ENCODE measurements at places on chromosomes 3 and 15.
A peak's percentile ranks its signal among the peaks of the same experiment; 100 is the strongest.

- DNase-seq: no peak
Observed at GRCh38 chr3:113551820-113552219, 19.5 kb downstream of the SIDT1 start.

- DNase-seq: no peak
Observed at GRCh38 chr3:130677343-130677742, 69.3 kb downstream of the PIK3R4 start.

DNA sequence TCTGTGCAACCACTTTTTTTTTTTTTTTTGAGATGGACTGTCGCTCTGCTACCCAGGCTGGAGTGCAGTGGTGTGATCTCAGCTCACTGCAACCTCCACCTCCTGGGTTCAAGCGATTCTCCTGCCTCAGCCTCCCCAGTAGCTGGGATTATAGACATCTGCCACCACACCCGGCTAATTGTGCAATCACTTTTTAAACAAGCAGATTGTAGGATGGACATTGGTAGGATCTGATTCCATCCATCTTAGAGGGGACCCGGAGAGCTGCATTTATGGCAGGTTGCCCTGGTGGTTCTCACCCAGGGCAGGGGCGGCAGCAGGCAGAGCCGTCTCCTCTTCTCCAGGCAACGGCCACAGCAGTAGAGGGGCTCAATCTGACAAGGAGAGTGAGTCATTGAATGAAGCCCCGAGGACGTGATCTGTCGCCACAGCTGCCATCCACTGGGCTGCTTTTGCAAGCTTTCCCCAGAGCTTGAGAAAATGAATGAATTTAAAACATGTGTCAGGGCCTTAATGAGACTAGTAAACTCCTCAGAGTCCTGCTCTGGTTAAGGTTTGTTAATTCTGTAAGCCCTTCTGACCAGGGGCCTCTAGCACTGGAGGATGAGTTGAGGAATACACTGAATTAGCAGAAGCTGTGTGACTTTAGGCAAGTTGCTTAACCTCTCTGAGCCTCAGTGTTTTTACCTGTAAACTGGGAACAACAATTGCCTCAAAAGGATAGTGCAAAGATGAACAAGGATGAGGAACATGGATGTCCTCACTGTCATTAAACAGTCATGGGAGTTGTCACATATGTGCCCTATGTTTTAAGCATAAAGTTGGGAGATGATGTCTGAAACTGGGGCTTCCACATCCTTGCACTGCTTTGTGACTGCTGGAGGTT is 129.1 kb downstream of the ASB7 start:
- DNase-seq: no peak

- no peak for DNase-seq
Observed at GRCh38 chr3:46898321-46899150, 21.0 kb downstream of the PTH1R start.

DNA sequence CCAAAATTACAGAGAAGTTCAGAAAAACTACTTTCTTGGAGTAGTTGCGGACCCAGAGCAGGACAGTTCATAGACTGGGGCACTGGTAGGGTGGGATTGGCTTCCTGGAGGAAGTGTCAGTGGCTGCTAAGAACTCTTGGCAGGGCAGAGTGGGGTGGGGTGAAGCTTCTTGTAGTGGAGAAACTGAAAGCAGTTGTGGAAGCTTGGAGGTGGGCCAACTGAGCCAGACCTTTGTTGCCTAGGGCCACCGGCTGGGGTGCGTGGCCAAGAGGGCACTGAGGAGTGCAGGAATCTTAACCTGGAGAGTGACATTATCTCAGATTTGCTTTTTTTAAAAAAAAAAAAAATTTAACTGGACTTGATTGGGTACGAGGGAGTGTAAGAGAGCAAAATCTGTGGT is 3.1 kb downstream of the KAT2B start:
- peak; percentile 10 for DNase-seq

GRCh38 chr15:101288905-101289513 is 6.0 kb downstream of the SNRPA1 start:
- DNase-seq: no peak

DNA sequence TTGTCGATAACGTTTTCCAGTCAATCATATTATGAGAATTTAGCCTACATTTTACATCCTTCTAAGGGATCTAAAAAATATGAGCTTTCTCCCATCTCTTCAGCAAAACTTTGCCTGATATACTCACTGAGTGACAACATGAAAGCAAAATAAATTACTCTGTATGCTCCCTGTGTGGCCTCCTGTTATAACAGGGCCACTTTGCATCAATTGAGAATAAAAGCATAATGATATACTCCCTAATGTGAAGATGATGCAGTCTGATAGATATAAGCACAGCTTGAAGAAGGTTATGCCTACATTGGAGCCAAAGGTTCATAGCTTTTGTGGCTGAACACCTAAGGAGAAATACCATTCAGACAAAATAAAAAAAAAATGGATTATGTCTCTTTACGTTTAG is 561.3 kb upstream of the ZNF717 start:
- no peak for DNase-seq

GRCh38 chr3:106765342-106765741 is 611.9 kb upstream of the CCDC54 start:
- DNase-seq: no peak

- DNase-seq: no peak
Observed at GRCh38 chr3:46838301-46838700, 24.9 kb downstream of the MYL3 start.

DNA sequence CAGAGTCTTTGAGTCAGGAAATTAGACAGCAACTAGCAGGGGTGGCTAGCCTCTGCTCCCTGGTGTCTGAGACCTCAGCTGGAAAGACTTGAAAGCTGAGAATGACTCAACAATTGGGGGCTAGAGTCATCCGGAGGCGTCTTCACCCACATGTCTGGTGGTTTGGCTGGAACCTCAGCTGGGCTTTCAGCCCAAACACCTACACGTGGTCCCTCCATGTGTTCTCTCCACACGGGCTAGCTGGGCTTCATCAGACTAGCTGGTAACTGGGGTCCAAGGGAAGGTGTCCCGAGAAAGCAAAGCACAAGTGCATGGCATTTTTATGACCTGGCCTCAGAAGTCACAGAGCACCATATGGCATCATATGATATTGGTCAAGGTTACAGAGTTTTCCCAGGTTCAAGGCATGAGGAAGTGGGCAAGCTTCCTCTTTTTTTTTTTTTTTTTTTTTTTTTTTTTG is 19.9 kb upstream of the ABHD2 start:
- no peak for DNase-seq

DNA sequence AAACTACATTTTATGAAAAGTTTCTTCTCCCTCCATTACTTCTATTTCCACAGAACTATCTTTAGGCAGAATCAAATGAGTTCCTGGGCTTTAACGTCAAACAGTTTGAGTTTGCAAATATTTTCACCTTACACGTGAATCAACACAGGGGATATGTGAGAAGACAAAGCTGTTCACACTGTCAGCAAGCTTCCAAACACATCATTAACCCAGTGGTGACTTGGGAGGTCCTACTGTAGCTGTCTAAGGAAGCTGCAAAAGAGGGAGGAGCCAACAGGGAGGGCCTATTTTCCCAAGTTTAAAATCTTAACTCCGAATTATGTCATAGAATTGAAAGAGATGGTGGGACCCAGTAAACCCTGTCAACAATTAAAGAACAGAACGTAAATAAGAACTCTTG is 337.8 kb upstream of the DNAJC19 start:
- DNase-seq: no peak

GRCh38 chr3:48141604-48142137 is 46.5 kb downstream of the CDC25A start:
- DNase-seq: no peak

GRCh38 chr3:77236118-77236517 is 196.2 kb downstream of the ROBO2 start:
- DNase-seq: no peak

DNA sequence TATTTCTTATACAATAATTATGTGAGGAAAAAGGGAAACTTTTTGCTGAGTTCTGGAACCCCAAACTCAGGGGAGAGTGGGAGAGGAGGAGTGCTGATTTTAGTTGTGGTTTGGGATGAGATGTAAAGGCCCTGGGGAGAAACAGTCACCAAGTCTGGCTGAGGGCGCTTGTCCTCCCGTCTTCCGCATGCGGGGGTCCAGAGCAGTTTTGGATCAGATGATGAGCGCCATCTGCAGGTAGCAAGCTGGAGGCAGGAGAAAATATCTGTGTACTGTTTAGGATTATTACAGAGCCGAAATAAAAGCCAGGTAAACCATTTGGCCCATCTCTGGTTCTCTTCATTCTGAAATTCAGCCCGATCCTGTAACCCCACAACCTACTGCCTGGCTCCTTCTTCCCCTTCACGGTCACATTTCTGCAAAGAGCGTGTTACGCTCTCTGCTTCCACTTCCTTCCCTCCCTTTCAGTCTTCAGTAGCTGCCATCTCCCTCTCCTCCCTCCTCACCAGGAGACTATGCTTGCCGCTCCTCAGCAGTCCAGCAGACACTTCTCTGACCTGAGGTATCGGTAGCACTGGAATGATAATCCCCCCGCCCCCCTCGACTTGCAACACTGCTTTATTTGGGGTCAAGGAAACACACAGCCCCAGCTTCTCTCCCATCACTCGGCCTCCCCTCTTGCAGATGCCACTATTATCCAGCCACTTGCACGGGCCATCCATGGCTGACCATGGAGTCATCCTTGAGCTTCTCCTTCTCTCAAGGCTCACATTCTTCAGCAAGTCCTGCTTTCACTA is 1.4 kb upstream of the PARP14 start:
- DNase-seq: peak; percentile 43

DNA sequence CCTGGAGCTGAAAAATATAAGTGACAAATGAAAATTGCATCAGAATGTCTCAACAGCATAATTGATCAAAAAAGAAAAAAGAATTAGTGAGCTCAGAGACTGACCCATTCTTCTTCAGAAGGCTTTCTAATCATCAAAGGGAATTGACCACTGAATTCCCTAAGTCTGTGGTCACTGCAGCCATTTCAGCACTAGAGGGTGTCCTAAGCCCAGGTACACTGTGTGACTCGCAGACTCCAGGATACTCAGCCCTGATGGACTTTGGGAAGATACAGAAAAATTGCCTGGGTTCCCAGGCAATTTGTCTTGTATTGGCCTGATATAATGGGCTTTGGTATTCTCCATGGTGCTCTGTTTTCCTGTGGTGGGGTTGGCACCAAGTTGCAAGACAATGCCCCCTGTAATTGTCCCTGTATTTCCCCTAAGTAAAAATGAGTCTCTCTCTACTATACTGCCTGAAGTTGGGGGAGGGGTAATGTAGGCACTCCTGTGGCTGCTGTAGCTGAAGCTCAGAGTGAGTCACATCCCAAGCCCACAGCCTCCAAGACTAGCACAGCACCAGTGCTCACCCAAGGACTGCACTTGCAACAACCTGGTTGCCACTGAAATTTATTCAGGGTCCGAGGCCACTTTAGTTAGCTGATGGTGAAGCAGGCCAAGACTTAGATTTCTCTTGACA is 256.0 kb upstream of the STAC start:
- DNase-seq: no peak

- DNase-seq: no peak
Observed at GRCh38 chr15:63893866-63894661, 60.3 kb upstream of the HERC1 start.

DNA sequence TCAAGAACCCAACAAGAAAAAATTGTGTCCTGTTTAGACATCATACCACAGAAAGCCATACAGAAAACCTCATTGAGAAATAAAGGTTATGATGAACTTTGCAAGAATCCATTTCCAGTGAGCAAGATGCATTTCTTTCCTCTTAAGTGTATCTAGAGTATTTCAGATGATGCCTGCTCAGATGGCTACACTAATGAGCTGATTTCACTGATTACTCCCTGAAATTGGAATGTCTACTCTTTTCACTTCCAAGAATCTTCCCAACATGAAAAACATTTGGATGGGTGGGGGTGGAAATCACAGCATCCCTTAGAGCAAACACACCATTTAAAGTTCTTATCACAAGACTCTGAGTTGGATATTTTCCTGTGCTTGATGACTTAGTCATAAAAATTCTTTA is 41.4 kb upstream of the IL12A start:
- DNase-seq: no peak

DNA sequence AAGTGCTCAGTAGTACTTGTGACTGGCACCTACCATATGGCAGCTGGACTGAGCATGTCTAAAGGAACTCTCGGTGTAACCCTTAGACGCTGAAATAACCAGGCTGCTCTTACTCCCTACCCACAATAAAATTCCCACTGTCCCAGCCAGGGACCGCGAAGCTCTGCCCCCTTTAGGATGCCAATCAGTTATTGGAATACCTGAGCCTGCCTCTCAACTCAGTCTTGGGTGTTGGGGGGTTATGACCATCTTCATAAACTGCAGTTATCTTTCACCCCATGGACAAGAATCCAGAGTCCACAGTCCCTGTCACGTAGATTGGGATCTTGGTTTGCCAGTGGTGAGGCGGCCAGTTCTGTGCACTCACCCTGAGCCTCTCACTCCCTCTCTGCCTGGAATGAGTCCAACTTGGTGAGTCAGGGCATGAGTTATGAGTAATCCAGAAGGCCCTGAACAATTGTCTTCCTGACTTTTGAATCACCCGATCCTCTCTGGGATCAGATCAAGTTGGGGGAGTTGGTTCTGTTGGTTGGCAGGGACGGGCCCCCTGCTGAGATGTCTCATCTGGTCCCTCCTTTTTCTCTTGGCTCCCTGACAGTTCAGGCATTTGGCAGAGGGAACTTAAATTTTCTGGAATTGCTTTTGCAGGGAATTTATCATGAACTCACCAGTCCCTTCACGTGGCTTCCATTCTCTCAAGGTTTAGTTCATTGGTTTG is 120.1 kb upstream of the UBE2E1 start:
- DNase-seq: no peak

GRCh38 chr15:63109920-63110319 is 11.7 kb upstream of the LACTB start:
- no peak for DNase-seq

- DNase-seq: no peak
Observed at GRCh38 chr15:77168616-77169015, 97.7 kb upstream of the TSPAN3 start.

- DNase-seq: no peak
Observed at GRCh38 chr3:188137051-188137450, 16.9 kb upstream of the LPP start.

- DNase-seq: no peak
Observed at GRCh38 chr3:127982155-127982554, 67.1 kb downstream of the KBTBD12 start.

DNA sequence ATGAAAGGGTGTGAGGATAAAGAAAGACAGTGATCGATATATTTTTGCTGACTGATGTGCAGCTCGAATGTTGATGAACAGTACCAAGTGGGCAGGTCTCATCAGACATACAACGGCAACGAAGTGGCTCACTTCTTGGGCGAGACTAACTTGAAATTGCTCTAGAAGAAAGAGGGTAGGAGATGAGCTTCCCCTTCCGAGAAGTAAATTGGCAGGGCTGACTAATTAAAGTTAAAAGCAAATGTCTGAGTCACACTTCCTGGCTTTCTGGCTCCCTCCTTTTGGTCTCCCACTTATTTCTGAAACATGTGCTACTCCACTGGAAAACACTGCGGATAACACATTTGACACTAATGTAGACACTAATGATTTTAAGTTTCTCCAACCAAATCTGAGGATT is 228.3 kb downstream of the ABHD5 start:
- DNase-seq: no peak
